ENCODE measurements at places on chromosomes 3 and 15. TPM values are rescaled to one million over a fixed set of nuclear protein-coding genes. Genes with fewer than 3 reads are reported as not detected.

The SLC2A2 gene
- polyA plus RNA-seq: not detected

The SLC25A20 gene
- 5.7 TPM for polyA plus RNA-seq

The TRAT1 gene
- polyA plus RNA-seq: 0.84 TPM

The GXYLT2 gene
- polyA plus RNA-seq: not detected

The FMN1 gene
- polyA plus RNA-seq: 0.40 TPM

The MOBP gene
- polyA plus RNA-seq: 0.03 TPM

The FOXB1 gene
- not detected for polyA plus RNA-seq

The TICRR gene
- polyA plus RNA-seq: 0.07 TPM

The SLC22A14 gene
- 0.06 TPM for polyA plus RNA-seq

The CIDEC gene
- not detected for polyA plus RNA-seq

GRCh38 chr15:33533197-33533596, 222.4 kb downstream of the RYR3 start:
- no peak for DNase-seq

GRCh38 chr3:37375184-37376127, 201.1 kb upstream of the LRRFIP2 start:
- DNase-seq: no peak

DNA sequence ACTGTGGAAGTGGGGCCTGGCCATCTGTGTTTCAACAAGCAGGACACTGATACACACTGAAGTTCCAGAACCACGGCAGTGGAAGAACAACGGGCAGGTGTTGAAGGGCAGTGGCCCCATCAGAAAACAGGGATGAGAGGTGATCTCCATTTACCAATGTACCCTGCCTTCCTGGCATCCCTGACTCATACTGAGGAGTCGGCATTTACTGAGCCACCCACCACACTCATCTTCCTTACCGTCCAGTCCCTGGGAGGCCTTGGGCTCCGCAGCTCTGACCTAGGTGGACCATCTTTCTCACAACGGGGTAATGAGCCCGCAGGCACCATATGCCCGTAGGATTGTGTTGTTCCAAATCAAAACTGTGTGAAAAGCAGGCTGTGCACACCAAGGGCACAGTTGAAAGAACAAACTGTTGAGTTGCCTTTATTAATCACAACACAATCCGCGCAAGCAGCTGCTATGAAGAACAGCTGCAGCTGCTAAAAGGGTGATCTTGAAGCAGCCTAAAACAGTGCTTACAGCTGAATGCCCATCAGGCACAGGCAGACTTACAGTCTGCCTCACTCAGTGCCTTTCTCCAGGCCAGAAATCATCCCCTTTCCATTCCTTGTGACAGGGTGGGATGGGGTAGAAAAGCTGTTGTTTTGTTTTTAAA, 12.9 kb downstream of the MB21D2 start:
- DNase-seq: no peak

GRCh38 chr3:19254784-19255338, 106.6 kb downstream of the KCNH8 start:
- DNase-seq: no peak

- no peak for DNase-seq
Measured at GRCh38 chr15:33119865-33120264, 74.6 kb downstream of the FMN1 start.

GRCh38 chr3:100709842-100710260, 557 bp downstream of the TFG start:
- peak; percentile 58 for DNase-seq

GRCh38 chr15:81279621-81280485, 44.1 kb downstream of the STARD5 start:
- DNase-seq: no peak

- peak; percentile 83 for DNase-seq
Measured at GRCh38 chr15:81001152-81002008, 657 bp downstream of the TLNRD1 start.

DNA sequence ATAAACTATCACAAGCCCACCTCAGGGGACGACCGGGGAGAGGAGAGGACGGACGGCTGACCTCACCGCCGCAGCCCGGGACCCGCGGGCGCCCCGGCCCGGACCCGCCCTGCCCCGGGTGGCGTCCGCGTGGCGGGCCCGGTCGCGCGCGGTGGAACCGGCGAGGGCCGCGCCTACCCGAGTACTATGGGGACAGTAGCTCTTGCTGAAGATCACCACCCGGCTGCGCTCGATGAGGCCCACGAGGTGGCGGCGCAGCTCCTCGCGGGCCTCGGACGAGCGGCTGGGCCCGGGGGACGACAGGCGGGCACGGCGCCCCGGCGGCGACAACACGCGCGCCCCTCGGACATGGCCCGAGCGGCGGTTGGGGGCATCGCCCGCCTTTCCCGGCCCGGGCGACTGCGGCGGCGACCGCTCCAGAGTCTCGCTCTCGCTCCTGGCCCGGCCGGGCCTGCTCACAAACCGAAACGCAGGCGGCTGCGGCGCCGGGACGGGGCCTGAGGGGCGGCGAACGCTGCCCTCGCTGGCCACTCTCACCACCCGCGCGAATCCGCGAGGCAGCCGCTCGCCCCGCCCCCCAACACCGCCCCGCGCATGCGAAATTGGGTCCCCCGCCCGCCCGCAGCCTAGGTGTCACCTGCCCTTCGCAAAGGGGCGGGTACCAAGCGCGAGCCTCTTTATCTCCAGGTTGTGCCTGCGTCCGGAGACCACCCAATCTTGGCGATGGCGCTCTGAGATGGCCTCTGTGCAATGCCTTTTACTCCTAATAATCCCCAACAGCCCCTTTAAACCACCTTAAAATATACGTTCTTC, at the start of gene TXNRD3:
TXNRD3 (minus strand) TSS at position 554 of the 813 bp plus-strand sequence.
- DNase-seq: peak; percentile 68

- peak; percentile 16 for DNase-seq
Measured at GRCh38 chr3:134312072-134312872, 61.6 kb upstream of the RYK start.

DNA sequence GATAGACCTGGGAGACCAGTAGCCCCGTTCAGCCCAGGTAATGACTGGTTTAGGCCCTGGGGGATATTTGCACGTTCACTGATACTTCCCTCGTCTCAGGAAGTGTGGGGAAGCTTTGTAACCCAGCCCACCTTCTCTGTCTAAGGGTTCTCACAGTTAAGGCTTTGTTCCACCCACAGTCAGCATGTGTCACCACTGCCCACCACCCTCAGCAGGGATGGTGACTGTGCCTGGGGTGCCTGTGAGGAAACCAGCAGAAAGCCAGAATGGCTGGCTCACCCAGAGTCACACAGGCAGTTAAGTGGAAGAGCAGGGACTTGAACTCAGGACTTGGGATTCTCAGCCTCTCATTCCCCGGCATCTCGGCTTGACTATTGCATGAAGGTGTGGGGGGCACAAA, 5.2 kb downstream of the KBTBD13 start:
- no peak for DNase-seq

GRCh38 chr3:65979162-65979561, 59.6 kb downstream of the MAGI1 start:
- no peak for DNase-seq

DNA sequence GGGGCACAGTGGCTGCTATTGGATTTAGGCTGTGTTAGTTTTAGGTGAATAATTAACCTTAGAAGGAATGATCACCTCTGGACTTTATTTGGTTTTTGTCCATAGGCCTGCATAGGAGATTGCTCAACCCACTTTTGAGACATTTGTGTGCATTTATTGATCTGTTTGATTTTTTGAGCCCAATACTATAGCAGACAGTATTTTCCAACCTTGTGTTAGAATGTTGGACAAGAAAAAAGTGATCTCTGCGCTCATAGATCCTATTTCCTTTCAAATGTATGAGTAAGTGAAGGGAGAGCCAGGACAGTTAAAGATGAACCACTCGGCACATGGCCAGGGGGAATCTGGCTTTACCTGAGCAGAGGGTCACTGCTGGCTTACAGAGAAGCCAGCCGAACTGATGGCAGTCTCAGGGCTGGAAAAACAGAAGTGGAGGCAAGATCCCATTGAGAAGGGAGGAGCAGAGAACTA, 8.8 kb upstream of the TOPBP1 start:
- no peak for DNase-seq

GRCh38 chr3:59535791-59536221, 486.0 kb upstream of the CFAP20DC start:
- DNase-seq: no peak

- no peak for DNase-seq
Measured at GRCh38 chr3:79824166-79824565, 56.4 kb upstream of the ROBO1 start.

- no peak for DNase-seq
Measured at GRCh38 chr3:54533856-54534255, 394.0 kb downstream of the LRTM1 start.

DNA sequence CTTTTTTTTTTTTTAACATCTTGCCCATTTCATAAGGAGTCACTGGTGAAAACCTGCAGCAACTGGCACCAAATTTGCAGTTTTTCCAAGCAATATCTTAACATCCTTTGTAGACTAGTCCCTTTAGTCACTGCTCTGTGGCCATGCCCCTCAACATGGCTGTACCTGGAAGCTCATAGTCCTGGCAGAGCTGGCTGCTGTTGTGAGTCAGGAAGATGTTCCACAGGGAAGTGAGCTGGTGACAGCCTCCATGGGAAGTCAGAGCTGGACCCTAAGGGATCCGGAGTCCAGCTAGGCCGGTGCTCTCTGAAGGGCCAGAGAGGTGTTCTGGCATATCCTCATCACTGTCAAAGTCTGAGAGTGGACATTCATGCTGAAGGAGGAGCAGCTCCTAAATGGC, 99.3 kb upstream of the ZBED2 start:
- DNase-seq: no peak

DNA sequence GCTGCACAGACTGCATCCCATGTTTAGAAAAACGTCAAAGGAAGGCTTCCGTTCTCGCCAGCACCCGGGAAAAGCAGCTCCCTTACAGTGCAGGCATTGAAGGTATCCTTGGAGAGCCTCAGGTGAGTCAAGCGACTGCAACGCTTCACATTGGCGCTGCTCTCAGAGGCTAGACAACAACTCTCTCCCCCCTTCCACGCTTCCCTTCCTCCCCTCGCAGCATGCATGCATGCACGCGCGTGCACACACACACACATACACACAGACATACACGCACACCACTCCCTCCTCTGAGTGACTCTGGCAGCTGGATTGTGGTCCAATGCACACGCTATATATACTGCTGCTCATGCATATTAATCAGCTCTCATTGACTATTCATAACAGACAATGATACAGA, 191.1 kb downstream of the PDZRN3 start:
- DNase-seq: no peak

DNA sequence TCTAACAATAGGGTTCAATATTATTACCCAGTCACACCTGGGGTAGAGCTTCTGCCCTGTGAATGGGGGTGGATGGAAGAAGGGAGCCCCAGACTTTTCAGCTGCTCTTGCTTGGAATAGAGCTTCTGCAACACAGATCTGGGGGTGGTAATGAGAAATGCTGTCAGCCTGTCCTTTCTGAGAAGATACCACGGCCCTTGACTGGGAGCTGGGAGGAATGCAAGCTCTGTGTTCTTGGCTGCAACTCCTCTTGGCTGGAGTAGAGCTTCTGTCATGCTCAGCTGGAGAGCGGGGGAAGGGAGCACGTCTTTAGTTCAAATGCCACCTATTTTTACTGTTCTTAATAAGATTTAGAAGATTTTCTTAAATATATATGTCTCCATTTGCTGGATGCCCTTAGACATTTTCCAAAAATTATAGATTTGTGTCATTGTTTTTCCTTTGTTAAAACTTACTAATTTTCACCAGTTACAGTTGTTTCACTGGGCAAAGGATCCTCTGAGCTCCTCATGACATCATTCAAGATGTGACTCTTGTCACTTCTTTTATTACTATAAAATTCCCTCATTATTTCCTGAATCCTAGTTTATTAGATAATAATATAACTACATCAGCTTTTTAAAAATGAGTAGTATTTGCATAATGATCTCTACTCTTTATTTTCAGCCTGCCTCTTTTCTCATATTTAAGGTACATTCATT, 180.0 kb upstream of the TGFBR2 start:
- no peak for DNase-seq

- DNase-seq: no peak
Measured at GRCh38 chr3:19937459-19938294, 3.7 kb upstream of the EFHB start.

DNA sequence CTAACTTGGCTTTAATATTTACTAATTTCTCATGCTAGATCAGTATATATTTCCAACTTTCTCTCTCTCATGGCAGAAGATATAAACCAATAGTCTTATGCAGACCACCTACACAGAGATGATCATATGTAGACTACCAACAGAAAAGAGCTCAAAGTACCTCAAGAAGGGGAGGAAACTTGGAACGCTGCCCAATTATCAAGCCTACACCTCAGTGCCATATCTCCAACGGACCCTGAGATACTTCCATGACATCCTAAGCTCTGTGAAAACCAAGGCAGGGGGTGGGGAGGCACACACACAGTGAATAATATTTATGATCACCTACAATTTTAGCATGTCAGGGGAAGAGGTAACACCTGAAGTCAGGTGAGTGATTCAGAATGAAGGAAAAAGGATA, 100.6 kb downstream of the STAG1 start:
- no peak for DNase-seq

DNA sequence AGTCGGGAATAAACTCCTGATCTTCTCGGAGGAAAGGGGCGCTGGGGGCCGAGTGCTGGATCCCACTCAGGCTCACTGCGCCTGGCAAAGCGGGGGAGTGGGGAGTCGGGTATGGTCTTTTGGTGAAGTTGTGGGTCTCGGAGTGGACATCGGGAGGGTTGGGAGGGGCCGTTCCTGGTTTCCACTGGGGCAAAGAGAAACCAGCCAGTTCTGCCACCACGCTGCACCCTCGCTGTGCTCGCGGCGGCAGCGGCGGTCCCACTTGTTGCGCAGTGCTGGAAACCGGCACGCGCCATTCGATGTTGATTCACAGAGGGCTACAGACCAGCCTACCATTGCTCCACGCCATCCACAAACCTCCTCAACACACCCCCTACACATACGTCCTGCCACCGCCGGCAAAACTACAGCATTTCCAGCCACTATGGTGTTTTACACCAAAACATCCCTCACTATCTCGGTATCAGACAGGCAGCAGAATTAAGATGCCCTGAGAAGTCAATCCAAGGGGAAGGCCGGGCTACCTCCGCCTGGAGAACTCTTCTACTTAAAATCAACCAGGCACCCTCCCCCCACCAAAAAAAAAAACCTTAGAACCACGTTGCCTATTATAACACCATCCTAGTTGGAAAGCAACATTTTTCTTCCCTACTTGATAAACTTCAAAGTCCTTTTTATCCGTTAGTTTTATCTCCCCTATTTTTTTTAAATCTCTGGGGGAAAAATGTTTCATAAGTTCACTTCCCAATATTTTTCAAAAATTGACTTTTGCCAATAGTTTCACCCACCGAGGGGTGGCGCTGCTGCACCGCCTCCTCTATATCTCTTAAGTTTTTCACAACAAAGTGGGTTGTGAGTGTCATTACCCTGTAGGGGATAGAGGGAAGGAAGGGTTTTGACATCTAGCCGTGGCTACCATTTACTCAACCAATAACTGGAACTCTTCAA, 3.6 kb downstream of the BCL6 start:
- peak; percentile 85 for DNase-seq

DNA sequence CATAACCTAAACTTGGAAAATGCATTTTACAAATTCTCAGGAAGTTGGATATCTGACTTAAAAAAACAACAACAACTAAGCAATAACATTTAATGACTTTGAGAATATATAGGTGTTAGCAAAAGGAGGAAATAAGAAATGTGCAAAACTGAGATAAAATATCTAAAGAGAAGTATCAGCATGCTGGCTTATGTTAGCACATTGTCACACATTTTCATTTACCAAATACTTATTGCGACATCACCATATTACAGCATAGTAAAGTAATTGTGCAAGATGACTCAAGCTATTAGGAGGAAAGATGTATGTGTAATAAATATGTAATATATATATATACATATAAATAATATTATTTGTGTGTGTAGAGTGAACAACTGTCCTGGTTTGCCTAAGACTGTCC, 9.2 kb downstream of the PTX3 start:
- no peak for DNase-seq
